Activated CD8-positive, alpha-beta memory T cell treated with anti-CD3 and anti-CD28 coated beads for 1 hour (primary cell): ENCODE measurements at places on chromosomes 16 and 17.

DNA sequence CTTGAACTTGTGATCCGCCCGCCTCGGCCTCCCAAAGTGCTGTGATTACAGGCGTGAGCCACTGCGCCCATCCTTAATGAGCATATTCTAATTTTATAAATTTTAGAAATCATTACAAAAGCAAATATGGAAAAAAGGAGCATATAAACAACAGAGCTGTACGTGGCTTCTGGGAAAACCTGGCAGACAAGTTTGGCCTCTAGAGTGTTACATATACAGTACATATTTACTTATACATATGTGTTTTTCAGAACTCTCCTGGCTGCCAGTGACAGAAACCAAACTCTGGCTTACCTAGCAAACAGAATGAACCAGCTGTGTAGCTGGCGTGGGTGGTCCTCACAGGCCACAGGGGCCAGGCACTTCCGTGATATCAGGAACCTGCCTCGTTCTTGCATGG is 10.1 kb downstream of the DRC3 start:
- DNase-seq = no peak

DNA sequence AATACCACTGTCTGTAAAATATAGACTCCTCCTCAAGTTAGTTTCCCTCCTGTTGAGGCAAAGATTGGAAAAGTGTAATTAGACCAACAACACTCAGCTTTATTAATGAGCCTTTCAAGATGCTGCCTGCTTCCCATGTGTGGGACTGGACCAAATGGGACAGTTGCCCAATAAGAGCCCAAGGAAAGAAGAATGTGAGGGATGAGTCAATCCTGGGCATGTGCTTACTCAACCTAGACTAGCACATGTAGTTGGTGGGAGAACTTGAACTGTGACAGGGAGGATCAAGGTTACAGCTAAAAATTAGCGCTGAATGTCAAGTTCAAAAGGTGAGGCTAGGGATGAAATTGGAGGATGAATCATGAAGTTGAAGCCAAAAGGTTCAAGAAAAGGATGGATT is 435.5 kb downstream of the CA10 start:
- no peak for DNase-seq

DNA sequence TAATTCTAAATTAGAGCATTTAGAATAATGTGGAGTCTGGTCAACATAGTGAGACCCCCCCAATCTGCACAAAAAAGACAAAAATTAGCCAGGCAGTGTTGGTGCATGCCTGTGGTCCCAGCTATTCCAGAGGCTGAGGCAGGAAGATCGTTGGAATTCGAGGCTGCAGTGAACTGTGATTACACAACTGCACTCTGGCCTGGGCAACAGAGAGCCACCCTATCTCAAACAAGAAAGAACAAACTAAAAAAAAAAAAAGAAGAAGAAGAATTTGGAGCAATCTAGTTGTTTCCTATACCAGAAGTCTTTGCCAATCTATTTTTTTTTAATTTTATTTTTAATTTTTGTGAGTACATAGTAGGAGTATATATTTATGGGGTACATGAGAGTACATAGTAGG is 6.0 kb downstream of the CETP start:
- no peak for DNase-seq

- peak; percentile 58 for DNase-seq
Measured at GRCh38 chr17:5419959-5420653, at the start of gene RPAIN. Gene RPAIN (plus strand): TSS chr17:5420182. CDS start chr17:5420211, 29 bp downstream.

DNA sequence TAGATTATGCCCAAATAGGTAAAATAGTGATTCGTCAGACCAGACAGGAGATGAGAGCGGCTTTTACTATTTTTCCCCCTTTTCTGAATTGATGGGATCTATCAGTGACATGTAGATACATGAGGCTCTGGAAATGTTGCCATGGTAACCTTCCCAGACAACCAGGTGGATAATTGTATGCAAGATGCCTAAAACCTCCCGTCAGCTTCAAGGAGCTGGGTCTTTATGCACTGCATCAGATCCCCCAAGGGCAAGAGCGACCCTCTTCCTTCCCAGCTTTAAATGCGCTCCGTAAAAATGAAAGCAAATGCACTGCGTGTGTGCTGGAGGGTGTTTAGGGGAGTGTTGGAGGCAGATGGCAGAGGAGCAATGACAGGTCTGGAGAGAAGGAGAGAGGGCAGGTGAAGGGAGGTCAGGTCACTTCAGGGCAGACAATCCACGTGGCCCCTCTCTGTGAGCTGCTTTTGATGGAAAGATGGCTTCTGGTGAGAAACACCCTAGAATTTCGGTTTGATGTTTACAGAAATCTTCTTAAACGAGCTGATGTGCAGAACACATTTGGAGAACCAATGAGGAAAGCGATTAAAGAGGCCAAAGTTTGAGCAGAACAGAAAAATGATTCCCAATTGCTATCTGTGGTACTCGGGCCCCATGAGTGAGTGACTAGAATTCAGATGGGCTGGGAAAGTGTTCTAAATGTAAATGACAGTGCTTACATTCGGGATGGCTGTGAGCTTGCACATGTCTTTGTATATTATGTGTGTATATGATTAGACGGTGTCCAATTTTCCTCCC is 461.7 kb upstream of the HSBP1 start:
- no peak for DNase-seq

GRCh38 chr17:81414756-81415516 is 19.7 kb downstream of the BAHCC1 start:
- DNase-seq = no peak

- no peak for DNase-seq
Measured at GRCh38 chr17:64437944-64438525, 10.9 kb upstream of the MILR1 start.

- no peak for DNase-seq
Measured at GRCh38 chr17:63185420-63185819, 219.4 kb downstream of the TANC2 start.

DNA sequence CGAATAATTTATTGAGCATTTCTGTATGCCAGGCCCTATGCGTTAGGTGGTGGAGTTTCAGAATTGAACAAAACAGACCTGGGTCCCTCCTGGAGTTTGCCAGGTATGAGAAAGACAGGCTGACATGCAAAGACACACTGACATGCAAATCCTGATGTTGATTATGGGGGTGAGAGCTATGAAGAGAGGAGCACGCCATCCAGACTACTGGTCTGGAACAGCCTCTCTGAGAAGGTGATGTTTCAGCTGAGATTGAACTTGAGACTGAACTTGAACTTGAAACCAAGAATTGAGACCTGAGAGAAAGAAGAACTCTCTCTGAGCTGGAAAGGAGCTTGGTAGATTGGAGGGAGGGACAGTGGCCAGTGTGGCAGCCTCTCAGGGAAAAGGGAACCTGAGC is 14.2 kb upstream of the CACNG4 start:
- DNase-seq = no peak

- no peak for DNase-seq
Measured at GRCh38 chr16:86072328-86073102, 173.6 kb downstream of the IRF8 start.

GRCh38 chr17:62790564-62790986 is 17.5 kb downstream of the MARCHF10 start:
- no peak for DNase-seq

- no peak for DNase-seq
Measured at GRCh38 chr16:66741950-66742808, 9.2 kb downstream of the DYNC1LI2 start.

DNA sequence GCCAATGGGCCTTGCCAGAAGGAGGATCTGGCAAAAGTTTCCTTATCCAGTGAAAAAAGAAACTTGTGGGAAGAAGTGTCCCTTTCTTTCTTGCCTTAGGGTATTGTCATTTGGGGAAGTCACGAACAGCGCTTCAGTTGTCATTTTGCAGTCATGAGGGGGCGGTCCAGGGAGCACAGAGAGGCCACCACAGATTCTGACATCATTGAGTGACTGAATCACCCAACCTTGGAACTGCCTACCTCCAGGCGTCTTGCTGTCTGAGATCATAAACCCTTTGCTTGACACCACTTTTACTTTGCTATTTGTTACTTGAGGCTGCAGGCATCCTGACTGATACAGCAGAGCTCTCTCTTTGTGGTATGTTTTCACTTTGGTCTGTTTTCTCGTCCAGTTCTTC is 3.1 kb upstream of the WSCD1 start:
- DNase-seq = no peak

DNA sequence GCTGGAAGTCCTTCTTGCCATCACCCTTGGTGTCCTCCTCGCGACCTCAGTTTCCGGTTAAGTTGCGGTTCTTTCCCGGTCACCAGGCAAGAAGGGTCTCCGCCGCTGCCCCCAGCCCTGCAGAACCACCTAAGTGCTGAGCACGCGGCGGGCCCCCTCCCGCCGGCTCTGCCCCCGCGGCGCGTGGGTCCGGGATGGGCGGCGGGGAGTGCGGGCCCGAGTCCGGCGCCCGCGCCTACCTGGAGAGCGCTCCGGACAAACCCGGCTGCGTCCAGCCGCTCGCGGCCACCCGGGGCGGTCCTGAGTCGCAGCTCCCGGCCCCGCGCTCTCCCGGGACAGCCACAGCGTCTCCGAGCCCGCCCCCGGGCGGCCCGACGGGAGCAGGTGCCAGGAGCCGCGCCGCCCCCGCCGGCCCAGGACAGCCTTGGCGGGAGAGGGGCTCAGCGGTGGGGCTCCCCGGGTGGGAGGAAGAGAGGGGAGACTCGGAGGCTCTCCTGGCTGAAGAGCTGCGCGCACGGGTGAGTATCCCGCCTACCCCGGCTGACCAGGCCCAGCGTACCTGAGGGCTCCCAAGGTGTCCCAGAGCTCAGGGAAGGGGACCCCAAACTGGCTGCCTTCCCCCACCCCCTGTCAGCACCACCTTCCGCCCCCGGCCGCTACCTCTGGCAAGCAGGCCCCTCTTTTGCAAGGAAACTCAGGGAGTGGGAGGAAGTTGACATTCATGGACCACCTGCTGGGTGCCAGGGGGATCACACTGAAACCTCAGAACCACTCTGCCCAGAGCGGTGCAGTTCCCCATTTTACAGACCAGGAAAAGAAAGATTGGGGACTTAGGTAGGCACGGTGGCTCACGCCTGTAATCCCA is 22.2 kb upstream of the C17orf113 start:
- DNase-seq = no peak

GRCh38 chr16:58009856-58010416 is 8.7 kb downstream of the USB1 start:
- DNase-seq = no peak

GRCh38 chr17:49483599-49484509 is 11.2 kb upstream of the NGFR start:
- DNase-seq = no peak

DNA sequence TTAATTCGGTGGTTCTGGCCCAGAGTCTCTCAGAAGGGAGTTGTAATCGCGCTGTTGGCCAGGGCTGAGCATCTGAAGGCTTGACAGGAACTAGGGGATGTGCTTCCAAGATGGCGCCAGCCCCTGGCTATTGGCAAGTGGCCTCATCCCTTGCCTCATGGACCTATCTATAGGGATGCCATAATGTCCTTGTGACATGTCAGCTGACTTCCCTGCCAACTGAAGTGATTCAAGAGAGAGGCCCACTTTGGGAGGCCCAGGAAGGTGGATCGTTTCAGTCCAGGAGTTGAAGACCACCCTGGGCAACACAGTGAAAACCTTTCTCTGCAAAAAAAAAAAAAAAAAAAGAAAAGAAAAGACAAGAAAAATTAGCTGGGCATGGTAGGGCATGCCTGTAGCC is 15.0 kb upstream of the C16orf87 start:
- no peak for DNase-seq

GRCh38 chr16:46895399-46896313 is 11.5 kb downstream of the GPT2 start:
- DNase-seq = no peak

GRCh38 chr16:85361441-85362118 is 249.3 kb upstream of the CIBAR2 start:
- DNase-seq = no peak

DNA sequence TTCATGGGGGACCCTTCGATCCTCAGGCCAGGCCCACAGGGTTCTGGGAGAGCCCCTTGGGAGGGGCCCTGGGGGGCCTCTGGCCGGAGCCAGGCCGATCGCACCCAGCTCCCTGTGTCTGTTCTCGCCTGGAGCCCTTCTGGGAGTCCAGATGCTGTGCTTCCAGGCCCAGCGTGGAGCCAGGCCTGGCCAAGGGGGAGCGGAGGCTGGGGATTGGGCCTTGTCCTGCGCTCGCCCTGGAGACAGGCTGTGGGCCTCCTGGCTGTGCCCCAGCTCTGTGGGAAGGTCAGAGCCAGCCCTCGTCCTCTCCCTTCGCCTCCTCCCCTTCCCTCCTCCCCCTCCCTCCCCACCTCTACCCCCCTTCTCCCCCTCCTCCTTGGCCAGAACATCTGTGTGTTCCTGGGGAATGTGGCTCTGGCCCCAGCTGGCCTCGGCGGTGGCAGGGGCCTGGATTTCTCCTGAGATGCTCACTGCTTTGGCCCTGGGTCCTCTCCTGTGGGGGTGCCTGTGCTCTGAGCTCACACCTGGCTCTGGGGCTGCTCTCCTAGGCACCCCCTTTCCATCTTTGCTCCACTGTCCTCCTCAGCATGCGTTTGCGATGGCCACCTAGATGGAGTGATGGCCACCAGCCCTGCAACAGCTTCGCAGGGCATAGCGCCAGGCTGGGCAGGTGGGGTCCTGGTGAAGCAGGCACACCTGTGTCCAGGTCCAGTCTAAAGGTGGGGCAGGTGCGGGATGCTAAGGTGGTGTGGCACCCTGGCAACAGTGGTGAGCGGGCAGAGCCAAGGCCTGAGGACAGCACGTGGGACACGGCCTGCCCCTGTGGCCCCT is 90.6 kb upstream of the CIBAR2 start:
- DNase-seq = no peak

DNA sequence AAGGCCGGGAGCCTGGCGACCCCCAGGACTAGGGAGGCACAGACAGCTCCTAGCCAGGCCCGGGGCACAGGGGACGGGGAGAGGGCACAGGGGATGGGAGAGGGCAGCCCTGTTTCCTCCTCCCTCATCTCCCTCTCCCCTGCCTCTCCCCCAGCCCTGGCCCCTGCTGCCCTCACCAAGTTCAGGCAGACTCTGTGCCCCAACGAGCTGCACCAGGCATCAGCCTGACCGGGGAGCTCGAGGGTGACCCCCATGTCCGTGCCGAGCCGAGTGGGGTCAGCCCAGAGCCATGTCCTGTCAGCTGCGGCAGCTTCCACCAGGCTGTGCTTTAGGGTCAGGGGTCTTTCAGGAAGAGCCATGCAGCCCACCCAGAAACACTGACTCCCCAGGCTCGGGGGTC is 6.0 kb downstream of the CDH15 start:
- no peak for DNase-seq

GRCh38 chr17:37607637-37608331 is 1.4 kb downstream of the SYNRG start:
- DNase-seq = no peak

DNA sequence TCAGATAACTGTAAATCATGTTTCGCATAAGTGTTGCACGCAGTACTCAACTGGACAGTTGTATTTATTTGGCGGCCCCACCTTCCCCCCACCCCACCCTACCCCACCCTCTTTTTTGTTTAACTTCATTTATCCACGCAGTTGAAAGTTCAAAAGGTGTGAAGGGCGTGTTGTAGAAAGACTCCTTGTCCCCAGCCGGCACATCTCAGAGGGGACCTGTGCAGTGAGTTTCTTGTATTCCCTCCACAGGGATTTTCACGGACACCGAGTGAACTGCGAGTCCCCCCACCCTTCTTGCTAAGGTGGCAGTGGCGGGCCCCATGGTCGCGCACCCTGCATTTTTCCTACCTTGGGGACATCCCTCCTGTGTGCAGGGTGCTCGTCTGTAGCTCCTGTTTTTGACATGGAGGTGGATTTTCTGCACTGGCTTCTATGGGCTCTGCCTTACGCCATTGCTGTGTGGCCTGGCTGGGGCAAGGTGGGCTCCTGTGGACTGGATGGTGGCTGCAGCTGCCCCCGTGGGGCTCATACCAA is 36.2 kb downstream of the ADCY7 start:
- no peak for DNase-seq
